ENCODE measurements at places on chromosomes 3 and 15.

DNA sequence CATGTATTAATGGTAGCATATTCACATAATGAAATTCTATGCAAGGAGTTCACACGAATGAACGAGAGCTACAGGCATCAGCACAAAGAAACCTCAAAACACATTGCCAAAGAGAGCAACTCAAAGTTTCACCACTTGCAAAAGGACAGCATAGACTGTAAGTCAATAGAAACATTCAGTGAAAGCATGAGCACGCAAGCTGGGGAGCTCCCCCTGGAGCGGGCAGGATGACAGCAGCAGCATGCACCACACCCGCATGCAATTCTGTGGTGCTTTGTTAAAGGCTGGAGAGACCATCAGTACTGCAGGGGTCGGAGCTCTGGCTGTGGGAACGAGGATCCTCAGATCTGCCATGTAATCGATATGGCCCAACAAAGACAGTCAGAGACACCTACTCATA, 18.7 kb downstream of the OCA2 start:
- no peak for DNase-seq

GRCh38 chr3:159185443-159186050, 383.7 kb downstream of the MFSD1 start:
- no peak for DNase-seq

GRCh38 chr3:27714146-27714526, 8.0 kb downstream of the EOMES start:
- no peak for DNase-seq

GRCh38 chr3:71243229-71243628, 340.3 kb downstream of the FOXP1 start:
- no peak for DNase-seq

DNA sequence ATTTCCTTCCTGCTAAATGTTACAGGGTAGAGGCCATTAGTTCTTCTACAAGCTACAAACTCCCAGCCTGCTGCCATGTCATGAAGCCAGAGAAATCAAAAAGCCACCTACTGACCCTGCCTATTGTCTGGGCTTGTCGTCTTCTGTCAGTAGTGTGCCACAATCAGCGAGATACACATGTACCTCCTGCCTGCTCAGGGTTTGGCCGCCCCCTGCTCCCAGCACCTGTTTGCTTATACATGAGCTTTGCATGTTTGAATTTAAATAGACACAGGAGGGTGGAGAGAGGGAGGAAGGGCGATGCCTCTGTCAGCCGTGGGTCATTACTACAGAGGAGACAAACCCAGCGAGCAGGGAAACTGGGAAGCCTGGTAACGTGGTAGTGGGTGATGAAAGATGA, 106.1 kb downstream of the ROBO2 start:
- no peak for DNase-seq

DNA sequence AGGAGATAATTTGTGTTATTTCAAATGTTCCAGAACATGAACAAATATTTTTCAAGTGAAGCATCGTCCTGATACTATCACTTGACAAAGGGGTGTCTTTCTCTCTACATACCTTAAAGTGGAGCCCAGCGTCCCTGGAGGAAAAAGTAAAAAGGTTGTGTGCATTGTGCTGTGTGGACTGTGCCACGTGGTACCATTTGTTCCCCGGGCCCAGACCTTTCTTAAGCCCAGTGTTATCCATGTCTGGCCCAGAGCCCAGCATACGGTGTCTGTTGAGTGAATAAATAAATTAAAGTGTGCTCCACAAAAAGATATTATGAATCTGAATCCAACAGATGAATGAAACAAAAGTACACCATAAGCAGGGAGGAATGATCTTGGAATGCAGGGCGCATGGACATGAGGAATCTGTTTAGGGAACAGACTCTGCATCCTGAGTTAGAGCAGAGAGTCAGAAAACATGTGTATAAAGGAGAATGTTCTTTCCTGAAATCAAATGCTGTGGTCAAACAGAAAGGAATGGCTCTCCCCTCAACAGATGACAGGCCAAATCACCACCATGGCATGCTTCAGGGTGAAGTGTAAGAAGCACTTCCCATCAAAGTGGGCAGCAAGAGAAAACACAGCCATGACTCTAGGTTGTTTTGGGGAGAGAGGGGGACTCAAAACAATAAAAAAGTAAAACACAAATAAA, 8.1 kb upstream of the PRSS50 start:
- no peak for DNase-seq

DNA sequence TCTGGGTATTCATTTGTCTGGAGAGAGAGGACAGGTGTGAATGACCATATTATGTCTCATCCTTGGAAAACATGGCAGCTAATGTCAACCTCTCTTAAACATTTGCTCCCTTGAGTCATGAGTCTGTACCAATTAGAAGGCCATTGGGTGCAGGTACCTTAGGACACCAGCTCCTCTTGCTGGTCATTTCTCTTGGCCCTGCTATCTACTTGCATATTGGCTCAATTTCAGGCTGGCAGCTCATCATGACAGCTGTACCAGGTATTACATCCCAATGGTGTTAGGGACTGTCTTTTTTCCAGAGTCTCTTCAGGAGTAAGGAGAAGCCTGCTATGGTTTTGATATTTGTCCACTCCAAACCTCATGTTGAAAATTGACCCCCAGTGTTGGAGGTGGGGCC, 92.2 kb upstream of the ANKRD28 start:
- DNase-seq, result no peak

GRCh38 chr15:57646087-57646486, 54.4 kb downstream of the MYZAP start:
- no peak for DNase-seq

GRCh38 chr3:17672506-17672905, 69.9 kb downstream of the TBC1D5 start:
- no peak for DNase-seq

DNA sequence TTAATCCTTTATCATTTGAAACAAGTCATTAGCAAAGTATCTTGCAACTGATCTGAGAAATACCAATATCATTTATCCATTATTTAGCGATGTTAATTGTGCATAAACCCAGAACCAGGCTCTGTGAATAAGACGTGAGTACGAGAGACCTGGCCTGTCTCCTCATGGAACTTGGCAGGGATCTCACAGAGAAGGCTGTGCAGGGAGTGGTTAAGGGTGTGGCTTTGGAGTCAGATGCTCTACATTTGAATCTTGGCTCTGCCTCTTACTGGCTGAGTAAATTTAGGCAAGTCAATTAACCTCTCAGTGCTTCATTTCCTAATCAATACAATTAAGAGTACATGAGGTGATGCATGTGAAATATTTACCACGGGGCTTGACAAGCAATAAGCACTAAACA, 39.9 kb upstream of the TBL1XR1 start:
- no peak for DNase-seq

DNA sequence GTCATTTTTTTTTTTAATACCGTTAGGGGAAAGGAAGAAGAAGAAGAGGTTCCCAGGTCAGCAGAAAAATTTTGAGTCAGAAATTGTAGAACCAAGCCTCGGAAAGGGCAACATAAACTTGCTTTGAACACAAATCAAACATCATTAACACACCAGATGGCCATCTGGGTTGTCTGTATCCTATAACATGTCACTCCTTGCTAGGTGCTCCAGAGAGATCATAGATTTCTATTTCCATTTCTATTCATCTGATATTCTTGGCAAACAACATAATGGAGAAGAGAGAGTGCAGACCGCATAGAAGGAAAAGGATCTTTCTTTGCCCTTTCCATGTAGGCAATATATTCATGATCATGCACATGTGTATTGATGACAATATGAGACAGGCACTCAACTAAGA, 129.5 kb upstream of the STT3B start:
- DNase-seq, result no peak

- no peak for DNase-seq
Observed at GRCh38 chr15:99202176-99202552, 47.2 kb downstream of the TTC23 start.

DNA sequence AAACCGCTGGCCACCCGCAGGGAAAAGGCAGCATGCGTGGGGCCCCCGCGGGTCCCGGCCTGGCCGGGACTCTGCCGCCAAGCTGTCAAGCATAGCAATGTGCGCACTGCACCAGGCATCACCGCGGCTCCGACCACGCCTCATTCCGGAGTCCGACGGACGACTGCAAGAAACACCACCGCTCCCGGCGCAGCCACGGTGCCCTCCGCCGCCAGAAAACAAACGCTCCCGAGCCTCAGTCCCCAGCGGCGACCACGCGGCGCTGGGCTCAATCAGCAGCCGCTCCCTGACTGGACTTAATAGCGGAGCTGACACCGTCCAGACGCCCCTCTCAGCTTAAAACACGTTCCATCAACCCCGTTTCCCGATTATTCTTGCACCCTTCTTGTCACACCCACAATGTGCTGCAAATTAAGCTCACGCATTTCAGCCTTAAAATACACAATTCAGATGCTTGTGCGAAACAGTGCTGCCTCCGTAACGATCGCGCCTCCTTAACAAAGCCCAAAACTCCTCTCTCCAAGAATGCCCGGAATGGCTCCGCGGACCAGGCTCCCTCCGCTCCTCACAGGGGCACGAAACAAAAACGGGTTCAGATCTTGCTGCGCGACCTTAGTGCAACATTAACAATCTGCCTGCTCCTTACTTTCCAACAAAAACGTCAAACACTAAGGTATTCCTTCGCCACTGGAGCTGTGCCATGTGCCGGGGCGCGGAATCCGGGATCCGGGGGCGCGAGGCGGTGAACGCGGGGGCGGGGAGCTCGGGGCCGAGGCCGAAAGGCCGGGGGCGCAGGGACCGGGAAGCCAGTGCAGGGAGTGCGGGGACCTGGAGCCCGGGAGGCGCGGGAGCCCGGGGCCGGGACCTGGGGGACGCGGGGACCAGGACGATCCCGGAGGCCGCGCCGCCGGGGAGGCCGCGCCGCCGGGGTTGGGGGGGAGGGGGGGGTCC, 655 bp downstream of the CYFIP1 start:
- DNase-seq, result peak; percentile 16

DNA sequence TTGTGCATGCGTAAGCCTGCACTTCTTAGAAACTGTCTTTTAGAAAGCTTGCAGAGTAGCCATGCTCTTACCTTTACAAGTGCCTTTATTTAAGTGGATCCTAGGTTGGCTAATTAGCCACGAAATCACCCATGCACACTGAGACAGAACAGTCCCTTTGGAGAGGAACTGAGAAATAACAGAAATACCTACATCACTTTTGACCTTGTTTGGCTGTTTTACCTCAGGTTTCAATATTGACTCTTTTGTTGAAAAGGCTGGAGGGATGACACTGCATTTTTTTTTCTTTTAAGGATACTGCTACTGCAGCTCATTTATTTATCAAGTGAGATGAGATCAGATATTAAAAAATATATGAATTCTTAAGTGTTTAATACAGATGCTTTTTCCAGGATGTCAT, 155.6 kb upstream of the GOLIM4 start:
- no peak for DNase-seq

- no peak for DNase-seq
Observed at GRCh38 chr3:64023861-64024223, 548 bp upstream of the PSMD6 start.

- DNase-seq, result peak; percentile 80
Observed at GRCh38 chr15:78264304-78265136, at the start of gene DNAJA4. TSS of gene DNAJA4 (plus strand) at chr15:78264562. CDS start at chr15:78264764, 202 bp downstream.

DNA sequence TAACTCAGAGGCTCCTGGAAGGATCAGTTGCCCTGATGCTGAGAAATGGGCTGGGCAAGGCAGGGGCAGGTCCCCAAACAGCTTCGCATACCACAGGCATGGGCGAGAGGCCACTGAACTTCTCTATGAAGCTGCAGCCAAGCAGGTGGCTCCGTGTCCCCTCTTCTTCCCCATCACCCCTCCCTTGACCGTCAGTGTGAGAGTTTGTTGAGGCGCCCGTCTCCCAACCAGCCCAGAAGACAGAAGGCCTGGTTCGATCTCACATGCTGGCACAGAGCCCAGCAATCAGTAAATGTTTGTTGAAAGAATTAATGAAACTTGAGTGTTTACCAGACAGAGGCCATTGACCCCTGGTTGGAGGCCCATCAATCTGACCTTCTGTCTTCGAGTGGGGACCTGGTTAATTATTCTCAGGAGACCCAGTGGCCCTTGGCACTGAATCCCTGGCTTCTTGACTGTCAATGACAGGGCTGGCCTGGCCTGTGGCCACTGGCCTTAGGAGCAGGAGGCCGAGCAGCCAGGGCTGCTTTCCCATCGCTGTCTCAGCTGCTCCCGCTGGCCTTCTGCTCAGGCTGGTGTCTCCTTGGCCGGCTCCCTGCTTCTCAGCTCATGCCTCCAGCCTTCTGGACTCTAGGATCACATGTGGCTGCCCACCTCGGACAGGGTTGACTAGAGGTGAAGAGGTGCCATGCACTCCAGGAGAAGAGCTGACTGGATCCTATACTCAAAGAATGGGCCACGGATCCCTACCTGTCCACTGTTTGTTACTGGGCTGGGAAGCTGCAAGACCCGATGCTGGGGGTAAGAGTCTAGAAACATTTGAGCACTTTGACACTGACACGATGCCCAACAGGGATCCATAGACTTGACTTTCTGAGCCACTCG, 113.4 kb downstream of the ASB7 start:
- no peak for DNase-seq

DNA sequence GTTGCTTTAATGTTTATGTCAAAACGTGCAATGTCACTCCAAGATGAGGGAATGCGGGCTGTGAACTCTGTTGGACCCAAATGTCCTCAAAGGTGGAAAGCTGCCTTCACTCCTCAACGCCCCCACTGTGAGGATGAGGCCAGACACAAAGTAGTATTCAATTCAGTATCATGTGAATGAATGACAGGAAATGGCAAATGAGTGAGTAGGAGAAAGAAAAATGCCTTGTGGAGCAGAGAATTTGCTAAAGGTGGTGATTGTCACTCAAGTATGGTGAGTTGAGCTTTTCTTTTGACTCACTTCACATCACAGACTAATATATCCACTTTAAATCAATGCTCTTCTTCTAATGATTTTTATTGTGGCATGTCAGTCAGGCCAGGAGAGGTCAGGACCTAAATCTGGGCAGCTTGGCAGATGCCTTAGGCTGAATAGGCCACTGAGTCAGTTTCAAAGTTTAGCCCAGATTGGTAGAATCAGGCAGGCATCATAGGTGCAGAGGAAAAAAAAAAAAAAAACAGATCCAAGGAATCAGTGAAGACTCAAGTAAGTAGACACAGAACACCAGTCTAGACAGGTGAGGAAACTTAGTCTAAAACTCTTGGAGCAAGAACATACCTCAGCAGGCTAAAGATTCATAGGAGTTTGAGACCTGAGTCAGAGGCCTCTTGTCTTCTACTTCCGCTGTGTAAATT, 71.0 kb upstream of the ZBED2 start:
- no peak for DNase-seq

- DNase-seq, result no peak
Observed at GRCh38 chr3:12369598-12369997, 80.7 kb downstream of the PPARG start.

GRCh38 chr3:113157408-113158030, 53.8 kb upstream of the BOC start:
- no peak for DNase-seq

DNA sequence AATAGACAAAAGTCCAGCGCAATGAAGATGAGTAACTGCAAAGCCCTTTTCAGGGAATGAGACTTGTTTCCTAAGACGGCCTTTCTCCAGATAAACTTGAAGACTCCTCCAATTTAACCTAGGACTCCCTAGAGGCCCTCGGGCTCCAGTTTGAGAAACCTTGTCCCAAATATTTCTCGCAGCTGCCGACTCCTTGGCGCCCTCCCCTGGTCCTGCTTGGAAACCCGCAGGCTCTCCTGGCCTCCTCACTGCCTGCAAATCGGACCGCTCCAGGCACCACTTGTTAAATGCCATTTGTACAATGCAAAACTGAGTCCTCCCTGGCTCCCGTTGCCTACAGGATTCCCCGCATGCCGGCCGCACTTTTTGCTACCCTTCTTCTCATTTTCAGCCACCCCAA, 36.8 kb downstream of the MUC4 start:
- no peak for DNase-seq

- DNase-seq, result no peak
Observed at GRCh38 chr15:62734706-62735105, 307.8 kb upstream of the TPM1 start.

GRCh38 chr3:4520033-4520816, 27.1 kb downstream of the ITPR1 start:
- DNase-seq, result no peak

All from natural killer cell (primary cell).